Eye (tissue), 1 donor: ENCODE measurements at places on chromosomes 3 and 15.

DNA sequence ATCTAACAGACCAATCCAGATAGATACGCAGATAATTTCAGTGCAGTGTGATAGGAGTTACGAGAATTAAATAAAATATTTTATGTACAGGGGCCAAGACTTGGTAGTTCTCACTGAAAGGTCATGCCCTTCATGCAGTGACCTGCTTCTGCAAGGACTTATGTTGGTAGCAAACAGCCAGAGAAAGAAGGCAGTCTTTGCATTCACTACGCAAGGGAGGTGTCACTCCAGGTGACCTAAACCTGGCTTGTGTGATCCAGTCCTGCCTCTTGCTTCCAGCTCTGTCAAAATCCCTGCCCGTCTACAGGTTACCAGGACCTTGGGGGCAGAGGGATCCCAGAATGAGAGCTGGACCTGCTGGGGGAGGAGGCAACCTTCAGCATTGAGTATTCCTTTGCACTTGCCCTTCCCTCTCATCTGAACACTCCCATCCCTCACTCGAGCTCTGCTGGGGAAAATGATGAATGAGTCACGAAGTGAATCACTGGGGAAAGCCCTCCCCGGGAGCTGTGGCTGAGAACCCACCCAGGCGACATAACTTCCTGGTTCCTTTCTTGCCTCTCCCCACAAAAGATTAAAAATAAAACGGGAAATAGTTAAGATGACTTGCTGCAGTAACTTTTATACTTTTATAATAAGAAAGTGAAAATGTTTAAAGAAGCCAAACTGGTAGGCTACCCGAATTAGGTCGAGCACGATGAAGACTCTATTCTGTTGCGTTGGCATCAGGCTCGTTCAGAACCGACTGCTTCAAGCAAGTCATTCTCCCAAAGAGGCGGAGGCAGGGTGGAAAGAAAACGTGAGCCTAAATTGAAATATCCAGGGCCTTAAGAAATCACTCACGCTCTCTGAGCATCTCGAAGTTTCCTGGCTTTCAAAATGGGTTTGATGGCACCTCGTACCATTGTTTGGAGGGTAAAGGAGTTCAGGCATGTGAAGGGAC lies 216.1 kb downstream of the SLCO3A1 start:
- DNase-seq = no peak

- peak; percentile 45 for DNase-seq
Observed at GRCh38 chr3:196662033-196662432, 22.5 kb downstream of the NRROS start.

DNA sequence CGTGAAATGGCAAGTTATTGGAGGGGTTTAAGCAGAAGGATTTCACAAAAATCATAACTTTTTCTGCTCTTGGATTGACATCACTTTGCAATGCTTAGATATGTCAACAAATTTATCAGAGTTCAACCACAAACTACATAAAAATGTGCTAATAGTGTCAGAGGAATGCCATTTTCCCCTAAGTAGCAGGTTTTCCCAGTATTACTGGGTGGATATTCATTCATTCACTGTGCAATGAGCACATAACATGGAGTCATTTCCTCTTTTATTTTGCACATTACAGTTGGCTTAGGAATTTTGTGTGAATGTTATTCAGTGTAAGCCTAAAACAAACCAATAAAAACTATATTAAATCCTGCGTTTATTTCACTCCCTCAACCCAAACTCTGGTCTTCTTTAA lies 537.3 kb upstream of the MCTP2 start:
- DNase-seq = no peak

GRCh38 chr3:8239718-8240695 lies 261.6 kb upstream of the LMCD1 start:
- DNase-seq = peak; percentile 66

GRCh38 chr3:139427283-139428060 lies 38.0 kb upstream of the COPB2 start:
- DNase-seq = peak; percentile 94

GRCh38 chr3:81033684-81034083 lies 727.8 kb downstream of the GBE1 start:
- no peak for DNase-seq

DNA sequence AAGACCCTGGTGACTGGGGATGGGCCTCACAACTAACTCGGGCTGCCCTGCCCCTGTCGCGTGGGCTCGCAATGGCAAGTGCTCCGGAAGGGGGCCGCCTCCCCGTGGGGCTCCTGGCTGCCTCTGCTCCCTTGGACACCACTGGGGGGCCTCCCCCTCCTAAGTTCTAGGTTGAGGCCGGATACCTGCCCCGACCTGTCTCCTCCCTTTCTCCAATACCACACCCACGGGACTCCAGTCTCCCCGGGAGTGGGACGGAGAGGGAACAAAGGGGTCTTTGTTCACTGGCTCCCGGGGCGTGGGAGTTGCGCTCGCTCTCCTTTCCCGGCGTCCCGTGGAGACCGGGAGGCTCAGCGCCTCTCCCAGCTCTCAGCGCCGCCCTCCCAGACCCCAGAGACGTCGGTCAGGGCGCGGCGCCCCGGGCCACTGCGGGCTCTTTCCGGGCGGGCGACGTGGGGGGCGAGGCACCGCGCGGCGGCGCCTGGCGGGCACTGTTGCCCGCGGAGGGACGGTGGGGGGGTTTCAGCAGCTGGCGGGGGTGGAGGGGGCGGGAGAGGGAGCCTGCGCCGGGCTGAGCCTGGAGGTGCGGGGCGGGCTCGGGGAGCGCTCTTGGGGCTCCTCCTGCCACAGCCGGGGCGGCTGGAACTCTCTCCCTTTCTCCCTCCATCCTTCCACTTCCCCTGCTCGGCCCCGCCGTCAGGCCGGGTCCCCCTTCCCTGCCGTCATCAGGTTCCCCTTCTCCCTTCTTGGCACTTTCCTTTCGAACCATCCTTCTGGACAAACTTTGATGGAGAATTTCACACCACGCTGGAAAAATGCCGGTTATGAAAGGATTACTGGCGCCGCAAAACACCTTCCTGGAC lies at the start of gene KCNH8:
KCNH8 (plus strand) TSS at position 606 of the 863 bp plus-strand sequence; CDS start at position 816, 210 bp downstream.
- DNase-seq = peak; percentile 81
